ENCODE measurements at places on chromosomes 5 and 9.

DNA sequence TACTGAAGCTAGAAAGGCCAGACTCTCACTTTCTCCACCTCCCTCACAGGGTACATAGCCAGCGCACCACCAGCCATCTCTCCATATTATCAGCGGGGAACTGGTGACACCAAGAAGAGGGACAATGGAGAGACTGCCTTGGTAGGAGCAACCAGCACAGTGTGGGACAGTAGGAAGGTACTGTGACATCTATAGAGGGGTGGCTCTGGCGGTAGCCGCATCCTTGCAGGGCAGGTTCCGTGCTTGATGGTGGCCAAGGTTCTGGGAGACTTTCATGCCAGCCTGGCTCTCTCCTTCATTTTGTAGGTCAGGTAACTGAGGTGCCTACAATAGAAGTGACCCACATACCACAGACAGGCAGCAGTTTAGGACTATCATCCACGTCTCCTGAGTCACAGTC, 65.5 kb upstream of the SMIM23 start:
- no peak for DNase-seq

- DNase-seq: no peak
Measured at GRCh38 chr9:92563116-92564100, 27.6 kb upstream of the ECM2 start.

GRCh38 chr5:133285583-133286021, 233.8 kb downstream of the HSPA4 start:
- peak; percentile 24 for DNase-seq

GRCh38 chr5:141001446-141001843, 35.2 kb downstream of the PCDHAC2 start:
- no peak for DNase-seq

DNA sequence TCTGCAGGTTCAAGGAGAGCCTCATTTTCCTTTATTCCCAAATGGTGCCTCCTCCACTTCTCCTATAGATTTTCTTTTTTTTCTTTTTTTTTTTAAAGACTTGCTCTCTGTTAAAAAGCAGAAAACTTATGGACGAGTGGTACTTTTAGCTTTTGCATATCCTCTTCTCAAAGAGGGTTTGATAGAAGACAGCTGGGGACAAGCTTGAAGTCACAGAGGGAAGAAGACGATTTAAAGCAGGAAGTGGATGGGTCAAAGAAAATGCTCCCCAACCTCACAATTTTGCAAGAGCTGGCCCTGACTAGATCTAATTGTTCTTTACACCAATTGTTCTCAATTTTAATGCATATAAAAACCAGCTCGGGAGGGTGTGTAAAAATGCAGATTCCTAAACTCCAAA, 48.9 kb downstream of the APBA1 start:
- DNase-seq: no peak

GRCh38 chr5:95619096-95619495, 791 bp upstream of the GPR150 start:
- DNase-seq: no peak

- DNase-seq: no peak
Measured at GRCh38 chr9:13524245-13524644, 244.8 kb upstream of the MPDZ start.

DNA sequence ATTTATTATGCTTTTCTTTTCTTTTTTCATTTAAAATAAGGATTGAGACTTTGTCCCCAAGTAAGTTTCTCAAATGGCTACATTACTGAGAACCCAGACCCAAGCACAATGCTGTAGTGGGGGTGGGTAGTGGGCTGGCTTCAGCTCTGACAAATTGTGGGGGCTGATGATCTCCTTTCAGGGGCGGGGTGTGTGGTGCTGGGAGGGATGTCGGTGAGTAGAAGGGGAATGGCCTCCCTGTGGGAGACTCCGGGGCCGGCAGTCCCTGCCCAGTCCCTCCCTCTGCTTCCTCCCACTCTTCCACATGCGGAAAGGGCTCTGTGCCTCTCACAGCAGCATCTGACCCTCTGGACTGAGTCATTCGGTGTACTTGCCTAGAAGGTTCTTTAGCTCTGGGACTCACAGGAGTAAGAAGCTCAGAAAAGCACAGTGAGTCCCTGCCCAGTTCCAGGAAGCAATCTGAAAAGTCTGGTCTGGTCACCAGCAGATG, 14.3 kb downstream of the CD180 start:
- no peak for DNase-seq

DNA sequence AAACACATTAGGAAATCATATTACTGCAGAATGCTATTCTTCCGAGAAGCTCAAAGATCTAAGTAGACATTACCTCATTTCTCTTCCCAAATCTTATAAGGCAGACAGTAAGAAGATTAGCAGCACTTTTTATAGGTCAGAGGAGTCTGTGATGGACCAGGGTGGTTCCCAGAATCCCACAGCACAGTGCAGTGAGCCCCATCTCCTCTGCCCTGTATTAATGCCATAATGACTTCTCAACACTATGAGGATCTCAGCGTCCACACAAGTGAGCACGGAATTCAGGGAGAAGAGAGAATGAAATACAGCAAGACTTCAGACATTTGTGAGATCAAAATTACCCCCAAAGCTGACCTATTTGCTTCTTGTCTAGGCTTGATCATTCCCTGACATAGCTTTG, 49.9 kb downstream of the PRUNE2 start:
- no peak for DNase-seq

DNA sequence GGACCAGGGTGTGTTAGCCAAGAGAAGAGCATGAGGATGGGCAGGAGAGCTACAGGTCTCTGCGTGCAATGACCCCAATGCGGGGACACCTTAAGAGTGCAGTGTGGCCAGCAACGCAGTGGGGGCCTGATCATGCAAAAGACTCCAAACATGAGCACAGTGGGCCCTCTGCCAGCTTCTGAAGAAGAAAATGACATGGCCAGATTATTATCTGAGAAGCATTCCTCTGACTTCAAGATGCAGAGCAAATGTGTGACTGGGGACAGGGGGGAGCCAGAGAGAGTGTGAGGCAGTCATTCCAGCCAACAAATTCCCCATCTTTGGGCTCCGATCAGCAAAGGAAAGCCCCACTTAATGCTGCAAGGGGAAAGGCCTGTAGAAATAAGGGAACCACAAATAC, 229.4 kb downstream of the CDK5RAP2 start:
- no peak for DNase-seq

- DNase-seq: no peak
Measured at GRCh38 chr5:151622367-151623088, 31.4 kb upstream of the FAT2 start.

DNA sequence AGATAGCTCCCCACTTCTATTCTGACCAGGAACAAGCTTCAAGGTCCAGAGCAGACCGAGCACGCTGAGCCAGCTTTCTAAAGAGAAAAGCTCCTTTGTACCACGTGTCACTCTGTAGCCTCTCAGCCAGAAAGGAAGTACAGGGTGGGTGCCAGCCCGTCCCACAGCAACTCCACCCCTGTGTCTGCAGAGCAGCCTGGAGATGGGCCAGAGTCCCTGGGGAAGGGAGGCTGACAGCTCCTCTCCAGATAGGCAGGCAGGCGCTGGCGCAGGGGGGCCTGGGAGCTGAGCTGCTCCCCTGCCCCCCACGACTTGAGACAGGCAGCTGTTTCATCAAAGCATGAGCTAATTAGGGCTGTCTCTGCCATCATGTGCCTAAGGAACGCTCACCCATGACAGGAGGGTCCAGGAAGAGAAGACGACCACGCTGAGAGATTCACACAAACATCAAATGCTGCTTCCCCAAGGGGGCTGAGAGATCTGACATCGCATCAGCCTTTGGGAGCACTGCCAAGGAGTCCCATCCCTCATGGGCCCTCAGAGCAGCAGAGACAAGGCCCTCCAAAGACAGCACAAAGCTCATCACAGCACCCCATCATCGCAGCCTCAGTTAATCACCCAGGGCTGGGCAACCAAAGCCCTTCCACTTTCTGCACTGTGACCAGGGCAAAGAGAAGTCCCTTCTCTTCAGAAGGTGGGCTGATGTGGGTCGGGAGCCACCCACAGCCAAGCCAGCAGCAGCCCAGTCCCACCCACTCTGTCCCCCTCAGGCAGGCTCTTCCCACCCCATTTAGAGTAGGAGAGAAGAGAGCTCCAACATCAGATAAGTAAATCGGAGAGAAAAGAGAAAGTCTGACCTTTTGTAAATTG, 78.5 kb upstream of the LRRTM2 start:
- DNase-seq: peak; percentile 10

- DNase-seq: no peak
Measured at GRCh38 chr9:5569409-5569808, 59.1 kb downstream of the PDCD1LG2 start.

DNA sequence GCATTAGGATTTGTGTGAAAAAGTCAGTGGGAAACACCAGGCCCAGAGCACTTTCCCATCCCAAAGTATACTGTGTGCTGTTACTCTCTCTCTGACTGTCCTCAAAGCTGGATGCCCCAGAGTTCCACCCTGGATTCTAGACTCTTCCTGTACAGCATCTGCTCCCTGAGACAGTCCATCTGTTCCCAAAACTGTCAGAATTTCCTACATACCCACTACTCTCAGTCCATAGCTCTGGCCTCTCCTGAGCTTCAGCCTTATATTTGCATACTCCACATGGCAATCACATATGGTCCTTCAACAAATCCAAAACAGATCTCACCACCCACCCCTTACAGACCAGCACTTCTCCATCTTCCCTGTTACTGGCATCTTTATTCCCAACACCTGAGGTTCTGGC, 9.5 kb downstream of the ELP1 start:
- no peak for DNase-seq

GRCh38 chr5:17157916-17158529, 59.4 kb upstream of the BASP1 start:
- DNase-seq: no peak

DNA sequence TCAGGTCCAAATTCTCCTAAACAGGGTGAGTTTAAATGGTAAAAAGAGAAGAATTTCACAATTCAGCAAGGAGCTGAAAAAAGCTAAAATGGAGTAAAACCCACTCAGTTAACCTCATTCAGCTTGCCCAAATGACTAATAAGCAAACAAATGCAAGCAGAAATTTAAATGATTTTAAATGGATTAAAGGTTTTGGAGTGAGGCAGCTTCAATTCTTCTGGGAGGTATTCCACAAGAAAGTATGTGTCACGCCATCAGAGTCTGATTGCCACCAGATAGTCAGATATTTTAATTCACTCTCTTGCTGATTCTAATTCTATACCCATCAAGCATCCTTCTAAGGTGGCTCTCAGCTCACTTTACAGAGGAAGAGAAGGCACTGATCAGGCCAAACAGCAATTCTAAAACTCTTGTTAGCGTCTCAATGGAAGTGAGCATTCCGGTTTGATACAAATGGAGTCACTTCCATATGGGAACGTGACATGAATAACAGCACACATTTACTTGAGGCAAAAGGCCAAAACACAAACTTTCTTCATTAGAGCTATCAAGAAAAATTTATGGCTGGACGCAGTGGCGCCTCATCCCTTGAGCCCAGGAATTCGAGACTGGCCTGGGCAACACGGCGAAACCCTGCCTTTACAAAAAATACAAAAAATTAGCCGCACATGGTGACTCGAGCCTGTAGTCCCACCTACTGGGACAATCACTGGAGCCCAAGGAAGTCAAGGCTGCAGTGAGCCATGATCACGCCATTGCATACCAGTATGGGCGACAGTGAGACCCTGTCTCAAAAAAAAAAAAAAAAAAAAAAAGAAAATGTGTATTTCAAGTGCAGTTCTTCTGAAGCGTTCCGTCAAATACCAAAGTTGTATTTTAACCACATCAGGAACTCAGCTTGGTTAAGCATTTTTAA, 2.0 kb downstream of the CLK4 start:
- DNase-seq: no peak

- DNase-seq: no peak
Measured at GRCh38 chr9:85225180-85225579, 516.6 kb downstream of the AGTPBP1 start.

GRCh38 chr5:145936401-145937131, at the start of gene SH3RF2:
Gene SH3RF2 (plus strand): TSS chr5:145936578. CDS start chr5:145937929, 1,351 bp downstream.
- DNase-seq: peak; percentile 62

- DNase-seq: no peak
Measured at GRCh38 chr5:52947208-52947607, 41.9 kb upstream of the ITGA2 start.

GRCh38 chr9:112162621-112163413, 12.3 kb downstream of the SUSD1 start:
- DNase-seq: no peak

DNA sequence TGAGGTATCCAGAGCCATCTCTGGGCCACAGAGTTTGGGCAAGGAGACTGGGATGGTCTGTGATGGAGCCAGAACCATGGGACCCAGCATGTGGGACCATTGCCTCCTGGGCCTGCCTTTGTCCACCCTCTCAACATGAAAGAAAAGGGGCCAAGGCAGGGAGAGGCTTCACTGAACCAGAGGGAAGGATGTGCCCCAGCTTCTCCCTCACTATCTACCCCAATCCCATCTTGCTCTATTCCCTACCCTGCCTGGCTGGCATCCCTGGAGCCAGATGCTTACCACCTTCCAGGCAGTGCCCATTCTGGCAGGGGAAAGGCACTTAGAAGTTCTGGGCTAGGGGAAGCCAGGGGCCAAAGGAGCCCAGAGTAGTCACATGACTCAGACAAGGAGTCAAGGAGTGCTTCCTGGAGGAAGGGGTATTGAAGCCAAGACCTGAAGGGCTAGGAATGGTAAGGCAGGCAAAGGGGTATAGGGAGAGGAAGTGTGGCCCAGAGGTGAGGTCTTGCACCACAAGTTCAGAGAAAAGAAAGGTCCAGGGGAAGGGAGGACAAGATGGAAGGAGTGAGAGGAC, 9.8 kb downstream of the PDLIM4 start:
- DNase-seq: no peak

- no peak for DNase-seq
Measured at GRCh38 chr5:99019812-99020697, 91.2 kb upstream of the CHD1 start.

Data from activated CD4-positive, alpha-beta T cell treated with anti-CD3 and anti-CD28 coated beads for 48 hours (primary cell).